Dermis lymphatic vessel endothelial cell (primary cell): ENCODE measurements at places on chromosomes 11 and 22. TPM values are rescaled to one million over a fixed set of nuclear protein-coding genes. Genes with fewer than 3 reads are reported as not detected.

The OR8G1 gene
- not detected in 2 replicates for total RNA-seq

The VSIG10L2 gene
- total RNA-seq, result 0.09 TPM in 1 of 2 replicates, not detected in the other

The PGR gene
- total RNA-seq, result under 0.01 TPM in 1 of 2 replicates, not detected in the other

The MRGPRF gene
- total RNA-seq, result not detected in 2 replicates

The ELF5 gene
- not detected in 2 replicates for total RNA-seq

The RBM4 gene
- total RNA-seq, result 132 and 183 TPM in 2 replicates

The PARVB gene
- 38.4 and 92.7 TPM in 2 replicates for total RNA-seq
